NK-92 treated with Interleukin-12 subunit alpha and Interleukin-12 subunit beta, amount 100 ng/mL, for 24 hours (cell line): ENCODE measurements at places on chromosomes 1 and 21.

DNA sequence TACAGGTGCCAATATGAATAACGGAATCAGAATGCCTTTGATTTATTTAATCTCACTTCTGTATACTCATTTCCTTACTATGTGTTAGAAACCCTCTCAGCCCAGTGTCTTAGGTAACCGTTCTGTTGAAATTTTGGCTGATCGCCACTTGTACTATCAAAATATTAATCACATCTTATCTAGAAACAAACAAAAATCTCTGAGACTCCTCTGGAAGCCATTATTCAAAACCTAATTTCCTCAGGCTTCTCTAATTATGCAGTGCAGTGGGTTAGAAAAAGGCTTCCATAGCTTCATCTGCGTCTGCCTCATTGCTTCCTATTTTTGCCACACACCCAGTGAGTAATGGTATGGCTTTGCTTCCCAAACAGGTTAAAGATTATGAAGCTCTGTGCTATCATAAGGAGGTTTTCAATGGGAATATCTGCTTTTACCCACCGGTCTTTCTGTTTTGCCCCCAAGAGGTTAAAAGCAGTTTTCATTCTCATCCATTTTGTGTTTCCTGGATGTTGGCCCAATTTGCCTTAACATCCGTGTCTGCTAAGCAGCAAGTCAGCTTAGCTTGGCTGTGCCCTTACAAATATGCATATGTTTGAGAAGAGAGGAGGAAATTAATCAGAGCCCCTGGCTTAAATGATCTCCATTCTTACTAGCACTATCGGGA lies 129.6 kb downstream of the RYR2 start:
- DNase-seq: no peak

GRCh38 chr1:236638945-236639344 lies 34.6 kb upstream of the HEATR1 start:
- no peak for DNase-seq

DNA sequence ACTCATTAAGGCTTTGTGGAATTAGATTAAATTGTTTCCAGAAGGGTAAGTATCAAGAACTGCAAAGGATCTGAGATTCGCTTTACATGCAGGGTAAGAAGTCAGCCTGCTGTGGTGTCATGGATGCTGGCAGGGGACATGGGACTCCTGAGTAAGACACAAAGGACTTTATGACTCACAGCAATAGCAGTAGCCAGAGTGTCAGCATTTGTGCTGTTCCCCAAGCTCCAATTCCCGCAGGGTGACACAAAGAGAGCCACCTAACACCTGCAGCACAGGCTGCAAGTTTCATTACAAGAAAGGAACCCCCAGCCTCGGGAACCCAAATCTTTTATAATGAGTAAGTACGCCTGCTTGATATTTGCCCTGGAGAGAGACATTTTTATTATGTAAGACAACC lies 298.1 kb upstream of the POU3F1 start:
- DNase-seq: no peak

- no peak for DNase-seq
Observed at GRCh38 chr1:26477446-26478152, 5.4 kb downstream of the HMGN2 start.

GRCh38 chr1:245777752-245778151 lies 623.0 kb downstream of the KIF26B start:
- no peak for DNase-seq
